ENCODE measurements at places on chromosomes 16 and 17.

DNA sequence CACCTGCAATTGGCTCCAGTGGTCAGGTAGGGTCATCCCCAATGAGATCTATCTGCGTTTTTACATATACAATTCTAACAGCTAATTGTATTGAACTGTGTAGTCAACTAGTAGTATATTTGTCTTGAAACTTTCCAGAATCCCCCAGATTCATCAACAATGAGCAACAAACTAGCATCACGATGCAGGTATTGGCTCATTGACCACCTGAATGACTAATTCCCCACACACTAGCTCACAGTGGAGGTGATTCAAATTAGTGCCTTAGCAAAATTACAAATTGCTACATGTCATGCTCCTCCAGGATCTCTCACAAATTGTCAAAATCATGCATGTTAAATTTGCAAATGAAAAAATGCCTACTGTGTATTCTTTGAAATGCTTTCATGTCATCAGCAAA lies 62.8 kb upstream of the MPHOSPH6 start:
- no peak for DNase-seq

- DNase-seq = no peak
Observed at GRCh38 chr16:49455991-49456745, 82.6 kb downstream of the C16orf78 start.

GRCh38 chr16:88349903-88350900 lies 32.6 kb upstream of the ZNF469 start:
- DNase-seq = no peak

DNA sequence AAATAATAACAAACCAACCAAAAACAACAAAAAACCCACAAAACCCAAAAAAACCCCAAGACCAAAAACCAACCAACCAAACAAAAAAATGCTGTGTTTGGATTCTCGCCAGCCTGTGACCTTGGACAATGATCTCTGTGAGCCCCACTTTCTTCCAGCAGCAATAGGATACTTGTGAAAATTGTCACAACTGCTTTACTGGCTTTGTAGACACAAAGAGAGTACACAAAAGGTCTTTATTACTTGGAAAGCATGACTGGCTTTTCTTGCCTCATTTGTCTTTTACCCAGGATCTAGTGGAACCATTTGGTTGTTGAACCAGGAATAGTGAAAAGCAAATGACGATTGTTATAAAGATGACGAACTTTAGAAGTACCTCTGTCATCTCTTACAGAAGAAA lies 256.6 kb downstream of the UTP18 start:
- no peak for DNase-seq

GRCh38 chr16:67750466-67750865 lies 31.4 kb upstream of the GFOD2 start:
- no peak for DNase-seq

DNA sequence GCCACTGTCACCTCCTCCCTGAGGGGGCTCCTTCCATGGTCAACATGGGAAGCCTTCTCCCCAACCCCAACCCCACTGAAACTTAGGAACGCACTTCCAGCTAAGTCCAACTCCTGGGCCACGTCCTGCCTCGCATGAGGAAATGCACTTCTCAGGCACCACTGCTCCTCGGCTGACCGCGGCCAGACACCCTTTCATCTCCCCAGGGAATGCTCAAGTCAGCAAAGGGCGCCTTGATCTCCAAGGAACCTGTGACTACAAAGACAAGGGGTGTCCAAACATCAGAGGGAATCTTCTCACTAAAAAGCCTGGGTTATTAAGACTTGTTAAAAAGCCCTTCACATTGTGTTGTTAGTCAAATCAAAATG lies 124.9 kb upstream of the HSBP1 start:
- DNase-seq = no peak

GRCh38 chr16:25038239-25038954 lies 23.2 kb upstream of the ARHGAP17 start:
- DNase-seq = no peak

GRCh38 chr17:35879773-35880654 lies at the start of gene CCL5:
Gene CCL5, minus strand, starts transcription at chr17:35880360.
- no peak for DNase-seq

GRCh38 chr16:15993946-15994665 lies 44.7 kb downstream of the ABCC1 start:
- DNase-seq = no peak

GRCh38 chr17:4405038-4405669 lies 28.6 kb upstream of the SPNS3 start:
- no peak for DNase-seq

DNA sequence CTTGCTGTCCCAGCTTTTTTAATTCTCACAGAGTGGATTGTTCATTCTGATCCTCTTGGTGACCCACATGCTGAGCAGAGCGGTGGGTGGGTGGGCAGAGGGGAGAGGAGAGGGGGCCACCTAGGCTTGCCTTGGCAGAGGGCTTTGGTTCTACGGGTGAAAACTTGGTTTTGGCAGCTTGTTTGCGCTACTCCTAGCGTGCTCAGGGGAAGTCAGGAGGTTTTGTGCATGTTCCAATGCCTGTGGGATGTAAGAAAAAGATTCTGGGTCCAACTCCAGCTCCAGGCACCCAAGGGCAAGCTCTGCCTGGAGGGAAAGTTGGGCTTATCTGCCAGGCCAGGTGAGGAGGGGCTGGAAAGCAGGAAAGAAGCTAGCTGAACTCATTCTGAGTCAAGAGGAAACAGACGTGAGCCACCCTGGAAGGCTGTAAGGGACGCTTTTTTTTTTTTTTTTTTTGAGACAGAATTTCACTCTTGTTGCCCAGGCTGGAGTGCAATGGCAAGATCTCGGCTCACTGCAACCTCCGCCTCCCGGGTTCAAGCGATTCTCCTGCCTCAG lies 169.1 kb downstream of the WSCD1 start:
- DNase-seq = peak; percentile 5

GRCh38 chr16:68451676-68452075 lies 3.4 kb upstream of the SMPD3 start:
- no peak for DNase-seq

DNA sequence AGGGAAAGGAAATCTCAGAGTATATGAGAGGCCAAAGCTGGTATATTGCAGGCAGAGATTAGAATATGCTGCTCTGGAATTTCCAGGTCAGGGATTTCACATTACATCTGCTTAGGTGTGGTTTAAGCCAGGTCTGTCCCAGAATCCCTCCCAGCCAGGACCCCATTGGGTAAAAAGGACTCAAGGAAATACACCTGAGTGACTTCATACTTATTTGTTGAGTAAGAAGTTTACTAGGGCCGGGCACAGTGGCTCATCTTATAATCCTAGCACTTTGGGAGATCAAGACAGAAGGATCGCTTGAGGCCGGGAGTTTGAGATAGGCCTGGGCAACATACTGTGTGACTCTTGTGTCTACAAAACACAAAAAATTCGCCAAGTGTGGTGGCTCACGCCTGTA lies 7.2 kb downstream of the PIPOX start:
- DNase-seq = no peak
